Fibroblast of pulmonary artery (primary cell): ENCODE measurements at places on chromosomes 2 and 18.

- no peak for DNase-seq
Observed at GRCh38 chr2:237498341-237498740, 11.3 kb downstream of the MLPH start.

DNA sequence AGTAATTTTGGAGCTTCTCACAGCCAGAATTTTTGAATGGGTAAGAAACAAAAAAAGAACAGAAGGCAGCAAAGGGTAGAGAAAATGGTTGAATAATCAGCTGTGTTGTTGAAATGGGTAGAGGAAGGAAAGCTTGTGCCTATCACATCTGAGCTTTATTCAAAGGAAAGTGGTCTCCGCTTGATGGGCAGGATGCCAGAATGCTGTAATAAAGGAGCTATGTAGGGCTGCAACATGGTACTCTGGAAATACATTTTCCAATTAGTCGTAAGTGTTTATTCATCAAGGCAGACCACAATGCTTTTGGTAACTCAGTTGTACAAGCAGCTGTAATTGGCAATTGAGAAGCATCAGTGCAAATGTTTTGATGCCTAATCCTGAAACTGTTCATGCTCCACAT lies 196.9 kb downstream of the ICOS start:
- DNase-seq = no peak

GRCh38 chr2:60882971-60883753 lies 1.8 kb downstream of the REL start:
- DNase-seq = peak; percentile 20

DNA sequence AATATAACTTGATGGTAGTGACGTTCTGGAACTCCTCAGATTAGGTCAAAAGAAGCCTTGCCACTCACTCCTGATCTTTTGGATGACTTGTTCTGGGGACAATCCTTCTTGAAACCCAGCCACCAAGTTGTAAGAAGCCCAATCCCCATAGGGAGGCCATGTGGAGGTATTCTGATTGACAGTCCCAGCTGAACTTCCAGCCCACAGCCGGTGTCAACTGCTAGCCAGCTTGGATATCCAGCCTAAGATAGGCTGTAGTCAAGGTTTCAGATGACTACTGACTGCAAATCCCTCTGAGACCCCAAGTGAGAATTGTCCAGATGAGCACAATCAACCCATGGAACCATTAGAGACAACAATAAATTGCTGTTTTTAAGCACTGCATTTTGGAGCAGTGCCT lies 31.4 kb downstream of the EIF2AK2 start:
- DNase-seq = no peak

- DNase-seq = no peak
Observed at GRCh38 chr2:206378835-206379234, 64.5 kb upstream of the ADAM23 start.

- no peak for DNase-seq
Observed at GRCh38 chr2:100895934-100896685, 76.2 kb downstream of the NPAS2 start.

DNA sequence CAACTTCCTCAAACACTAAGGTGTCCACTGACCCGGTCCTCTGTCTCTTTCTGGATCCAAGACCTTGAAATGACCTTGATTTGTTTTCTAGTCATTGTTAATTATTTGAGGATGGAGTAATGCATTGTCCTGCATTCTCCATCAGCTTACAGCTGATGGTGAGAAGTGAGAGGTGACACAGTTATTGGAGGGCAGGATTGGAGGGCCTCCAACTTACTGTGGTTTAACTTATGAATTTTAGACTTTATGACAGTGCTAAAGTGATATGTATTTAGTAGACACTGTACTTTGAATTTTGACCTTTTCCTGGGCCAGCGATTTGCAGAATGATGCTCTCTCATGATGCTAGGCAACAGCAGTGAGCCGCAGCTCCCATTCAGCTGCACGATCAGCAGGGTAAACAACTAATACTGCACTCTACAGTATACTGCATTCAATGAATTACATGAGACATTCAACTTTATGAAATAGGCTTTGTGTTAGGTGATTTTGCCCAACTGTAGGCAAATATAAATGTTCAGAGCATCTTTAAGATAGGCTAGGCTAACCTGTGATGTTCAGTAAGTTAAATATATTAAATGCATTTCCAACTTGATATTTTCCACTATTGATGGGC lies 200.0 kb upstream of the MEX3C start:
- no peak for DNase-seq

GRCh38 chr18:56393870-56394269 lies 244.5 kb downstream of the TXNL1 start:
- no peak for DNase-seq

GRCh38 chr2:64393383-64394010 lies 60.5 kb upstream of the LGALSL start:
- no peak for DNase-seq

DNA sequence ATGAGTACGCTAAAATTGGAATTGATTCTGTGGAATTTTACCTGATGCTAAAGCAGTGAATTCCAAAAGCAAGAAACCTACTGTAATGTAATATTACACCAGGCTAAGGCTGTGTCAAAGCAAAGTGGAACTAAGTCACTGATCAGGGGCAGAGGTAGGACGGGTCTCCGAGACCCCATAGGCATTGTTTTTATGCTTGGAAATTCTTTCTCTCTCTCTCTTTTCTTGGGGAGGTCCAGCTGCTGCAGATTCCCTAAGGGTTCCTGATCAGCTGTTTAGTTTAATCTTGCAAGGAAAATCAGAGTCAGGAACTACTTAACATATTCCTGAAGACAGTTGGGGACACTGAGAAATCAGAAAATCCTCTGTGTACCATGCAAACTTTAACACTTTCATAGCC lies 220.2 kb downstream of the SRBD1 start:
- DNase-seq = no peak

DNA sequence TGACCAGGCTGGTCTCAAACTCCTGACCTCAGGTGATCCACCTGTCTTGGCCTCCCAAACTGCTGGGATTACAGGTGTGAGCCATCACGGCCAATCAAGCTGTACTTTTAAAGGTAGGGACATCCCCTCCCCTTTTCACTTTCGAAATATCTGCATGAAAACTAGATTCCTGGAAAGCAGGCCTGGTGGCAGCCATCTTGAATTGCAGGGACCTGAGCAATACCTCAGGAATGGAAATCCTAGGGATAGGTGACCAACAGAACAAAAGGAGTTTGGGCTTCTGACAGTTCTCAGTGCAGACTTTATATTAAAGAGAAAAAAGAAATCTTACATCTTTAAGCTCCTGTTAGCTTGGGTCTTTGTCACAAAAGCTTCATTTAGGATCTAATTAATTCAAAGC lies 62.6 kb downstream of the KLF7 start:
- no peak for DNase-seq

DNA sequence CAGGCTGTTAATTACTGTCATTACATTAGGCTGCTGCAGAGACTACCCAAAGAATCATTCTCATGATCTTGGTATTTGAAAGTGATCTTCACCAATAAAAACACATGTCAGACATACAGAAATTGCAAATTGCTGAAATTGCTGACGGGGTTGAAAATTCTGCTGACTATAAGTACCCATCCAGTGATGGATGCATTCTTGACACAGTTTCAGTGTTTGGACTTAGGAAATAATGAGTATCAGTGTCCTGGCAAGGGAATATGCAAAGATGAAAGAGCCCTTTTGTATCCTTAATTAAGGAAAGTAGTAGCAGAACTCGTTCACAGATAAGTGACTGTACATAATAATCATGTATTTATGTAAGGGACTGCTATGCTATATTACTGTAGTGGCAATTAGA lies 221.1 kb upstream of the ATP5MC3 start:
- no peak for DNase-seq

GRCh38 chr2:186554850-186555671 lies 34.8 kb upstream of the ITGAV start:
- no peak for DNase-seq

DNA sequence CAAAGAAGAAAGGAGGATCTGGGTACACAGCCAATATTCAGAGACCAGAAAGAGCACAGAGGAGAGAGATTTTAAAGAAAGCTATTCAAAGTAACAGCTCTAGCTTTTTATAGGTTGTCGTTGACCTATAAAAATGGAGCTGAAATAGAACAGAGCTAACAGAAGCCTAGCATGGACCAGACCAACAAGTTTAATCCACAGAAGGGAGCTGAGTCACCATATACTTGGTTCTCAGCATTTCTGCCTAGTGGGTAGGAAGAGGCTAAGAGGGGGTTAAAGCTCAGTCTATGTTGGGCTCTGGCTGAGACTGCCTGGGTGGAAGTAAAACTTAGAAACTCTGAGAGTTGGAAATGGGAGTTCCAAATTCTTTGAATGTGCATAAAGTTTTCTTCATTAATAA lies 678.0 kb upstream of the CDH2 start:
- peak; percentile 36 for DNase-seq

GRCh38 chr2:19158896-19159295 lies 199.5 kb downstream of the OSR1 start:
- DNase-seq = no peak

- peak; percentile 32 for DNase-seq
Observed at GRCh38 chr2:46915281-46915810, at the start of gene MCFD2. Gene MCFD2 (minus strand): TSS chr2:46915806. CDS start chr2:46909171, 6,635 bp downstream.

DNA sequence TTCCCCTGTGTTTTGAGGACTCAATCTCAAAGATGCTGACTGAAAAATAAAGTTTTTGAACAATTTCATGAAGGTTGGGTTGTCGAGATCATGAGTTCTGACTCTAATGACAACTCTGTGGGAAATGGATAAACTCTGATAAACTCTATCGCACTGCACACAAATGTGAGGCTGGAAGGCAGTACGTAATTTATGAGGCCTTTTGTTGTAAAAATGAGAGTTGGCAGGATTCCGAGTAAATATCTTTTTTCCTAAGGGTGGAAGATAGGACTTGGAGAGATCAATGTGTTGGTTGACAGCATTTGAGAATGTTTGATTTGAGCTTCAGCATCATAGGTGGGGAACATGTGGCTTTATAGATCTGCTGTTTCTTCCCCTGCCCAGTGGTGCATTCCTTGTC lies 90.4 kb downstream of the SPTBN1 start:
- no peak for DNase-seq

GRCh38 chr2:20404950-20405349 lies 41.9 kb upstream of the RHOB start:
- no peak for DNase-seq

DNA sequence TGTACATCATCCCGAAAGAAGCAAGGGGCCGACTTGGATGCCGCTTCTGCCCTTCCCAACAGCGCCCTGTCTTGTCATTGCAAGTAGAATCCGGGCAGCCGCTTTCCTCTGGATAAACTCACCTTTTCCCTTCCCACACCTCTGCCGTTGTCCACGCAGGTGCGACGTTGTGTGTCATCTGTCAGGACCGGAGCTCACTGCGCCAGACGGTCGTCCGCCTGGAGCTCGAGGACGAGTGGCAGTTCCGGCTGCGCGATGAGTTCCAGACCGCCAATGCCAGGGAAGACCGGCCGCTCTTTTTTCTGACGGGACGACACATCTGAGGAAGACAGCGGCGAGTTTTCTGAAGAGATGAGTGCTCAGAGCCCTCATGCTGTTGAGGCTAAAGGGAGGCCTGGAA lies 29.9 kb downstream of the NTSR2 start:
- DNase-seq = no peak

DNA sequence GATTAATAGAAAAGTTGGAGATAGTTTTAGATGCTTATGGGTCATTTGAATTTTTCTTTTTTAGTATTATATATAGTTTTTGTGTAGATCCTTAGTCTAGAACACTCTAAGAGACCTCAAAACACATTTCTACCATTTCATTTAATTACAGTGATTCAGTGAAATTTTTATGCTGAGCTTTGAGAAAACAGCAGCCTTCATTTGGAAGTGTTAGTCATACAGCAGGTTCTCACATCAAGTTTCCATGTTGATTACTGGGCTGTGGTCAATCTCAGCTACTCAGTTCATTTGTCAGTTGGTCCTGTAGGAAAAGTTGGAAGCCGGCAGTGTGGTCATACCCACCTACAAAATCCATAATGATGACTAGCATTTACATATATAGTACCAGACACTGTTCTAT lies 37.9 kb downstream of the MAP3K19 start:
- no peak for DNase-seq

GRCh38 chr2:5453220-5454050 lies 238.7 kb upstream of the SOX11 start:
- DNase-seq = no peak

DNA sequence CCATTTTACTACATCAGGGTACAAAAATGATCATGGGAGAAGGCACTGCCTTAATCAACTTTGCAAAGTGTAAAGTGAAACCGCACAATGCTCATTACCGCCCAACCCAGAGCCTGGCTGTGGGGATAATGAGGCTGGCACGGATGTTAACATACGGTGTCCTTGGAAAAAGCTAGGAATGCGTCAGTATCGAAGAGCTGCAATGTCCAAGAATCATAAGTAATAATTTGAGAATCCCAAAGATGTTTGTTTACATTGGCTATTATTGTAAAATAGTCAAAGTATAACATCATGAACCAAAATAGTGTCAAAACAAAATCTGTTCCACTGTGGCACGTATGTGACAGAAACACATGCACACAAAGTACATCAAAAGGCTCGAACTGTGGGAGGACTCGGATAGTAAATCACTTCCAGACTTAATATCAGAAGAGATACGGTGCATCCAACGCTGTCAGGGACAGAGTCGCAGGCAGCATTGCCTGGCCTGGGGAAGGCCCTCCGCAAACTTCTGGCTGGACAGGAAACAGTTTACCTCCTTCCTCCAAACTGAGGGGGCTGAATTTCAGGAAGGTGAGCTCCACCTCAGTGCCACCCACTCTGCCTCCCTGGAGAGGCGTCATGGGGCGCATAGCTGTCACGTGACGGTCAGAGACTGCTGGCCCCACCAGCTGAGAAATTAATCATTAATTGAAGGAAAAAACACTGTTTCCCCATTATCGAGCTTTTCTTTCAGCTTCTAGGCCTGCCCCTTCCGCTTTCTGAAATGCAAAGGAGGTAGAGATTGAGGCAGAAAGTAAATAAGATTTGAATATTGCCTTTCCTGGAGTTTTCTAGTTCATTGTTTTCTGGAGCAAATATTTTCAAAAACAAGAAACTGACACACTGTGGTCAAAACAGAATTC lies 1.8 kb upstream of the ID2 start:
- DNase-seq = peak; percentile 55

- no peak for DNase-seq
Observed at GRCh38 chr2:95578539-95578938, 13.3 kb upstream of the TRIM43 start.

DNA sequence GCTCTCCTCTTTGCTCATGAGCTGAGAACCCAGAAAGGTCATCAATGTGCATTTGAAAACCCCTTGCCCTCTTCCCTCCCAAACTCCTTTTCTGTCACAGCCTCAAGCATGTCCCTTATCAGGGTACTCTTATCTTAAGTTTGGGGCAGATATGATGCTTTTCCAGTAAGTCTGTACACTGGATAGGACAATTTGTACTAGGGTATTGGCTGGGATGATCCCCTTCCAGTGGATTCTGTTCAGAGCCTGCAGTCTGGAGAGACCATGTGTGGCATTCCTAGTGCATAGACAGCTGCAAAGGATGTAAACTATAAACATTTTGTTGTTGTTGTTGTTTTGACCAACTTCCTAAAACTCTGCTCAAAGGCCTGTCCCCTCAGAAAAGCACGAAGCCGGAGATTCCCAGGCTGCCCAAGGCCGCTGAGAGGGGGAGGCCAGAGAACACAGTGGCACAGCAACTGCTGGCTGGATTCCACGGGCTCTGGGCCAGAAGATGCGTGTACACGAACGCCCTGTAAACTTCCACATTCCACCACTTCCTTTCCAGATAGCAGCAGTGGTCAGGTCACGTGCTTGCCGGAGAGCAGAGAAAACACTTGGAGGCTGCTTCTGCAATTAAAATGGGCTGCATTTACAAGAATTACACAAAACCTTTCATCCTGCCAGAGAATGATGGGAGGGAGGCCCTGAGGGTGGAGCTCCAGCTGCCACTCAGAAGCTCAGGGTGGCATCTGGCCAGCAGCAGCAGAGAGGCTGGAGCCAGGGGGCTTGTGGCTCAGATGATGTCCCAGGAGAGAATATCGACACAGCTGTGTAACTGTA lies 42.1 kb downstream of the BMP10 start:
- peak; percentile 99 for DNase-seq
